CD4-positive, alpha-beta T cell treated with Interleukin-1 beta for 1 hour (primary cell): ENCODE measurements at places on chromosomes 6 and 20.

- DNase-seq: no peak
Measured at GRCh38 chr20:1191299-1191698, 6.5 kb upstream of the TMEM74B start.

- no peak for DNase-seq
Measured at GRCh38 chr6:52534966-52535390, 41.9 kb downstream of the TRAM2 start.

DNA sequence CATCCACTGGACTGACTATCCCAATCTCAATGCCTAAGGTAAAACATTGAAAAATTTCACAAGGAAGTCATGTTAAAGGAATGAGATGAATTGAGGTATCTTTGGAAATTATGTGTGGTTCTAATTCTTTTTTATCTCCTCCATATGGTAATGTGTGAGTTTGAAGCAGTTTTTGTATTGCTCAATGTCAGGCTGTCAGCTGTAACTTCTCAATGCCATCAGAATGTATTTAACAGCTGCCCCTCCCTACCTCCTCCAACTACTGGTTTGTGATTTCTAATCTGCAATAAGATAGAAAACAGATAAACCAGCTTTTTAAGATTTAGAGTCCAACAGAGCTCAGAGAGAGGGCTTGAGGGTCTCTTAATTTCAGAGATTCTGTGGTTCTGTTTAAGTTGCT is 1005.8 kb upstream of the ADGRB3 start:
- DNase-seq: no peak

GRCh38 chr6:156953479-156954146 is 176.4 kb downstream of the ARID1B start:
- DNase-seq: peak; percentile 62

- DNase-seq: no peak
Measured at GRCh38 chr6:134464690-134465411, 146.9 kb upstream of the SGK1 start.

DNA sequence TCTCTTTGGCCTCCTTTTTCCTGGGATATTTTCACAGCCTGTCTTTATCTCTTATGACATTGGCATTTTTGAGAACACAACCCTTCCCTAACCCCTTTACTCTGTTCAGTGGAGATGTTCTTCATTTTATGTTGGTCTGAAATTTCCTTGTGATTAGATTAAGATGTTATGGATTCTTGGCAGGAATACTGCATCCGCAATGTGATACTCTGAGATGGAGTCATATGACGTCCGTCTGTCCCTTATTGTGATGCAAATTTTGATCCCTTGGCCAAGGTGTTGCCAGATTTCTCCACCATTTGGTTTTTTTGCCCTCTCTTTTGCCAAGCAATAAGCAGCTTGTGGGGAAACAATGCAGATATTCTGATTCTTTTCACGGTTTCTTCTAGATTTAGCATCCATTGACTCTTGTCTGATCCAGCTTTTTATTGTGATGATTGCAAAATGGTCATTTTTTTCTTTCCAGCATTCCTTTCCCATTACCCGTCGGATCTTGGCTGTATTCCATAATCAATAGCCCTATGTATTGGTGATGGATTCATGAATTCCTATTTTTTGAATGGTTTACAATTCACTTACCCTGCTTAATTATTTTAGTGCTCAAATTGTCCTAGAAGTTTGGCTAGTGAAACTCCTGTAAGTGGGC is 85.1 kb downstream of the NCOA3 start:
- no peak for DNase-seq

DNA sequence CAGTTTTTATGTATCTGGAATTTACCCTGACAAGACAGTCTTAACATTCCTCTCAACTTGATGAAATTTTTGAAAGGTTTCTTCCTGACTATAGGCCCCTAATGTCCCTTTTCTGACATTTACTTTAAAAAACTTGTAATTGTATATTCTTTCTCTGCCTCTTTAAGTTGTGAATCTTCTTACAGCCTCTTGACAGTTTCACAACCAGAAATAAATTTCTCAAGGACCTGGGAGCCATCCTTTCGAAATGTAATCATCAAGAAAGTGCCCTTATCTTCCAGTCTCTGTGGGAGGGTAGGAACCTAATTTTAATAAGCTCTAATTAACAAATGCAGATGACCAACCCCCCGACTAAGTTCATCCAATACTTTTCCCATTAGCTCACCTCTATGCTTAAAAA is 403.6 kb upstream of the GJE1 start:
- DNase-seq: no peak

- no peak for DNase-seq
Measured at GRCh38 chr20:48035961-48036731, 250.9 kb upstream of the SULF2 start.

GRCh38 chr6:43774776-43775534 is 4.9 kb downstream of the VEGFA start:
- DNase-seq: peak; percentile 65

DNA sequence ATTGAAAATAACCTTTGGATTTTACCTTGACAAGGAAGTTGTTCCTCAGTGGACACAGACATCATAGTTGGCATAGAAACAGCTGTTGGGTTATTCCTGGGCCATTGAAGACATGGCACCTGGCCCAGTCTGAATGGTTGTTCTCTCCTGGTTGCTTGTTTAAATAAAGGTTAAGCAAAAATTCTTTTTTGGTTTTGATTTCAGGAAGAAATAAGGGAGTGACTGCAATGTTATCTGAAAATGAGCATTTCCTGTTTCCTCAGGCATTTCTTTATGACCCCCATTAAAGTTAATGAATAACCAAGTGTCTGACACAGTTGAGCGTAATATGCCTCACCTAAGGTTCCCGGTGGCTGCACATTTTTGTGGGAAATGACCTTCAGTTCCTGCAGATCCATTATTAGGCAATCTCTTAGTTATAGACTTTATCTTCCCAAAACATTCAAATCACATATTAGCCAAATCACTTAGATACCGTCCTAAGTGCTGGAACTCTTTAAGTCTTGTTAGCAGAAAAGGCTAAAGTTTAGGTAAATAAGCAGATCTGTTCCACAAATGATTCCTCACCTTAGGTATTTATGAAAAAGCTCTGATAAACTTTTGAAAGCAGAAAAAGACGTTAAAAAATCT is 648.7 kb upstream of the FLRT3 start:
- DNase-seq: no peak

- no peak for DNase-seq
Measured at GRCh38 chr6:34982424-34982852, 93.4 kb downstream of the ANKS1A start.

GRCh38 chr6:45450831-45451230 is 73.1 kb upstream of the SUPT3H start:
- no peak for DNase-seq

- peak; percentile 18 for DNase-seq
Measured at GRCh38 chr20:5077761-5078387, 41.9 kb downstream of the PCNA start.

DNA sequence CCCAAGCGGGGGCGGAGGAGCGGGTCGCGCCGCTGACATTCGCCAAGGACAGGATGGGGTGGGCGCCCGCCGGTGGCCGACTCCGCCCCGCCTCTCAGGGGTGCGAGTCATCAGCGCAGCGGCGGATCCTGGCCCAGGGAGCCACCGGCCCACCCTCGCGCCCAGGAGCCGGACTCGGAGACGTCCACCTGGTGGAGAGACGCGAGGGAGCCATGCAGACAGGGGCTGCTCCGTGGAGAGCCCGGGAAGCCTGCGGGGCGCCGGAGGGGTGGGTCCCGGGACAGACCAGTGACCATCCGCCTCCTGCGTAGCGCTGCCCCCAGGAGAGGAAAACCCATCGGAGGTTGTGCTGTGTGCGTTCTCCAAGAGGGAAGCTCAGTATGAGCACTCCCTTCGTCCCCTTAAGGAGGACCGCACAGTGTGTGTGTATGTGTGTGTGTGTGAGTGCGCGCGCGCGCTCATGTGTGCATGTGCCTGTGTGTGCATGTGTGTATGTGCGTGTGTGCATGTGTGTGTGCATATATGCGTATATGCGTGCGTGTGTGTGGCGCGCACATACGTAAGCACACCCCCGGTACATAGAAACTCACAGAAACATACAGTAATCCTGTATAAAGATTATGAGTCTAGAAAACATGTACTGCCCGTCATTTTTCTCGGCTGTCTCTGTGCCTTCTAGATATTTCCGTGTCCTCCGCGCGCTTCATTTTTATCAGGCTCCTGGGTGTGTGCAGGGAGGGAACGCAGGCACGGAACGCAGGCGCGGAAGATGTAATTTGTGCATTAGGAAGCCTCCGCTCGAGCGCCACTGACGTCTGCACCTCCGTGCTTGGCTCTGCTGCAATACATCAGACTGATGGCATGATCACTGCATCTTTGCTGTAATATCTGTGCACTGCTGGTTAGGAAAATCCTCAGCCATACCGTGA is 158.9 kb downstream of the TBXT start:
- DNase-seq: no peak

DNA sequence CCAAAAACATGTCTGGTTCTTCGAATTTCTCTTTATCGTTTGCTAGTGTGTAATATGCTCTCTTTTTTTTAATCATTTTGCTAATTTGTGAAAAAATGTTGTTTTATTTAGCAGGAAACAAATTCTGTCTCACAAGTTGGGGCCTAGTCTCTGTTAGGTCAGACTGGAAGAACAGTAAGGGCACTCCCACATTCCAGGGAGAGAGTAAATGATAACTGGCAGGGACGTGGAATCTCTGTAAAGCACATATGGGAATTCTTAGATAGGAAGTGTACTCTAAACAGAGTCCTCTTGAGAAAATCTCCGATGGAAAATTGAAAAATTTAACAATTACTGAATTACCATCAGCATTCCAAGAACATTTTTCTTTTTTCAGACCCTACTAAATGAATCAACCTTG is 16.4 kb upstream of the CCDC28A start:
- no peak for DNase-seq

GRCh38 chr6:137845460-137845859 is 21.6 kb upstream of the TNFAIP3 start:
- no peak for DNase-seq

GRCh38 chr20:34771680-34772081 is 53.8 kb downstream of the NCOA6 start:
- DNase-seq: no peak

GRCh38 chr6:47075741-47076421 is 33.7 kb upstream of the ADGRF1 start:
- no peak for DNase-seq

- no peak for DNase-seq
Measured at GRCh38 chr6:68859233-68859632, 224.2 kb downstream of the ADGRB3 start.

DNA sequence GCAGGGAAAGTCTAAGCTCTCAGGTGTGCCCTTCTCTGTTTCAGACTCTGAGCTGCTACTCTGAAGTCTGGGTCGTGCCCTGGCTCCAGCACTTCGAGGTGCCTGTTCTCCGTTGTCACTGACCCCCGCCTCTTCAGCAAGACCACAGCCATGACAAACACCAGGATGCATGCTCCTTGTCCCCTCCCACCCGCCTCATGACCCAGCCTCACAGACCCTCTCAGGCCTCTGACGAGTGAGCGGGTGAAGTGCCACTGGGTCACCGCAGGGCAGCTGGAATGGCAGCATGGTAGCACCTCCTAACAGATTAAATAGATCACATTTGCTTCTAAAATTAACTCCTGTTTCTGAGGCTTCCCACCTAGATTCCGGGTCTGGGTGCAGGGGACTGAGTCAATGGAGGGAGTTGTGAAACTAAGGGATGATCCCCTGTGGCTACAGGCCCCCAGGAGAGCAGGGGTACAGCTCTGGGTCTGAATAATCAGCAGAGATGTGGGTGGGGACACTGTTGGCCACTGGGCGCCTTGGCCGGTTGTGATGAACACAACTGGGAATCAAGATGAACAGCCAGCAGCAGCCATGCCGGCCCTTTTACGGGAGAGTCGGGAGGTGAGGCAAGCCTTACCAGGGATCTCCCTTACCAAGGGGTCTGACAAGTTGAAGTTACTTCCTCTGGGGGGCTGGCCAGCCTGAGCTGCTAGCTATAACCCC is 10.7 kb downstream of the CST7 start:
- no peak for DNase-seq

DNA sequence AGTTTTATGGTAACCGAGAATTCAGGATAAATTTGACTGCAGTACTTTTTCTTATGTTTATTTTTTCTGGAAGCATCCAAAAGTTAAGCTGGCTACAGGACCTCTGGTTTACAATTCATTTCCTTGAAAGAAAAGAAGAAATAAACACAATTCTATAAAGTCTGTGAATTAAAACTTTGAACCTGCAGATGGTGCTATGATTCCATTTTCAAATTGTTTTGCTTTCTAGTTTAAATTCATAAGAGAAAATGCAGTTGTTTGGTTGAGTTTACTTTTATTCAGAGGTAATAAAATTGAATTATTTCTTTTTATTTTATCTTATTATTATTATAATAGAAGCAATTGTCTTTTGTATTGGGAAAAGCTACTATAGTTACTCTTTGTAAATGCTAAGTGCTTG is 1.8 kb upstream of the VIP start:
- DNase-seq: no peak

- no peak for DNase-seq
Measured at GRCh38 chr20:5841522-5841921, 91.3 kb downstream of the SHLD1 start.

DNA sequence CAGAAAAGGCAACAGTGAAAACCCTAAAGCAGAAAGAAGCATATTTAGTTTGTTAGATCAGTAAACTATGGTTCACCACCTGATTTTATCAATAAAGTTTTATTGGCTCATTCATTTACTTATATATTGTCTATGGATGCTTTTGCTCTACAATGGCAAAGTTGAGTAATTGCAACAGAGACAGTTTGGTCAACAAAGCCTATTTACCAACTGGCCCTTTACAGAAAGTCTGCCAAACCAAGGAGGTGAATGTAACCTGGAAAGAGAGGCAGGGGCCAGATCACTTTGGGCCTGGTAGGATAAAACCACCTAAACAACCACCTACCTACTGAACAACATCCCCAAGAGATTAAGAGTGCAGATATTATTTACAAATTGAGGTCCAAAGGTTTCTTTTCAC is 19.4 kb downstream of the SAYSD1 start:
- no peak for DNase-seq

- DNase-seq: no peak
Measured at GRCh38 chr20:24779131-24779530, 169.9 kb upstream of the CST7 start.

GRCh38 chr6:571892-572291 is 85.0 kb downstream of the HUS1B start:
- DNase-seq: no peak

- no peak for DNase-seq
Measured at GRCh38 chr6:155001482-155001881, 6.4 kb downstream of the TIAM2 start.

GRCh38 chr20:38873050-38873581 is 53.1 kb upstream of the FAM83D start:
- DNase-seq: peak; percentile 82

DNA sequence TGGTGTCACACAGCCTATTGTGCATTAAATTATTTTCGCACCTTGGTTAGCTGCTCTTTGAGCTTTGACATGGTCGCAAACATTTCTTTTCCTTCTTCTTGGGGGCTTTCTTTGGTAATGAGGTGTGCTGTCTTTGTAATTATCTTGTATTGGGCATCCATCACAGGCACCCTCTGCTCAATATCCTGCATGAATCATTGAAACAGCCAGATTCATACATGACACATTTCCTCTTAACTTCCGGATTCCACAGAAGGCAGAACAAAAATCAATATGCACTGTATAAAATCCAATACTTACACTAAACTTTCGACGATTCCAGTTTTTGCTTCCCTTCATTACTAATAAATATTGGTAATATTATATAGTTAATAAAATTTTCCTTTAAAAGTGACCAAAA is 175.6 kb downstream of the SYNE1 start:
- no peak for DNase-seq

GRCh38 chr6:27237089-27237803 is 10.3 kb upstream of the PRSS16 start:
- DNase-seq: peak; percentile 41
